Osteocyte (in vitro differentiated cells): ENCODE measurements at places on chromosomes 16 and 17. TPM values are rescaled to one million over a fixed set of nuclear protein-coding genes. Genes with fewer than 3 reads are reported as not detected.
A peak's percentile ranks its signal among the peaks of the same experiment; 100 is the strongest.

- no peak overlapping the region for H3K4me3 ChIP-seq
- DNase-seq, result no peak
- peaks cover 40% of the 10 kb centered on the region for H3K4me1 ChIP-seq
- peaks cover 7% of the 10 kb centered on the region for H3K36me3 ChIP-seq
Measured at GRCh38 chr16:11090232-11090631, 145.9 kb downstream of the CLEC16A start.

DNA sequence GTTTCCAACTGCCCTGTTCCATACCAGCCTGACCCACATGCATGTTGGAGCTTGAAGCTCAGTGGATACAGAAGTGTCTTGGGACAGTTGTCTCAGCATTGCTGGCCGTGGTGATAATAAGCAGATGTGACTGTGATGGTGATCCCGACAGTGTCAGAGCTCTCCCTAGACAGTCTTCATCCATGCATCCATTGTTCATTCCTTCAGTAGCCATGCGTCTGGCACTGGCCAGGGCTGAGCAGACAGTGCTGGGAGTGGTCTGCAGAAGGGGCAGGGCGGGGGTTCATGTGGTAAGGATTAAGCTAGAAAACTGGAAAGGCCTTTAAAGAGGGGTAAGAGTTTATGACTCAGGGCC lies 68.1 kb downstream of the GNAO1 start:
- no peak overlapping the region for H3K4me3 ChIP-seq
- peaks cover 19% of the 10 kb centered on the region for H3K27me3 ChIP-seq

Gene ACSM2A
- total RNA-seq, result not detected in 2 replicates

GRCh38 chr17:8746501-8747236 lies 2.0 kb upstream of the CCDC42 start:
- H3K4me1 ChIP-seq, result peaks cover 8% of the 10 kb centered on the region
- no peaks in the 10 kb centered on the region for H3K36me3 ChIP-seq
- H3K27ac ChIP-seq, result no peak overlapping the region
- no peak for DNase-seq

DNA sequence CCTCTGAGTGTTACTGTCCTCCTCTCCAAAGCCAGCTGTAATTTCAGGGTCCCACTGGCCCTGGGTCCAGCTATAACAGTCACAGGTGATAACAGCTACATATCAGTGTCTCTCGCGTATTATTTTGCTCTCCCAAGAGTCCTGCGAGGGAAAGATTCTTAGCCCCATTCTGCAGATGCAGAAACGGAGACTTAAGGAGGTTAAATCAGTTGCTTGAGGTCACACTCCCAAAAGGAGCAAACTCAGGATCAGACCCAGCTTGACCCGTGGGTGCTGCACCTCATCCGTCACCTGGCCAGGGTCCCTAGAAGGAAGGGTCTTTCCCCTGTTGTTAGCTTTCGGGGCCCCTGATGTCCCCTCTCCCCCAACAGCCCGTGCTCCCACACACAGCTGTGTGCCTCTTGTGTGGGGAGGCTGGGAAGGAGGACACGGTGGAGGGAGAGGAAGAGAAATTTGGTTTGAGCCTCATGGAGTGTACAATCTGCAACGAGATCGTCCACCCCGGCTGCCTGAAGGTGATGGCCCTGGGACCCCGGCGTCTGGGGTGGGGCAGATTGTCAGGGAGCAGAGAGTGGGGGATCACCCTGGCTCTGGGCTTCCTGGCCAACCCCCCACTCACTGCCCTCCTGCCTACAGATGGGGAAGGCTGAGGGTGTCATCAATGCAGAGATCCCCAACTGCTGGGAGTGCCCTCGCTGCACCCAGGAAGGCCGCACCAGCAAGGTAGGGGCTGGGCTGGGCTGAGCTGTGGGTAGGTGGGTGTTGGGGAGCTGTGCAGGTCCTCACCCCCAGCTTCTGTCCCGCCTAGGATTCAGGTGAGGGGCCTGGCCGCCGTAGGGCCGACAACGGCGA lies 3.8 kb downstream of the FBXL19 start:
- no peaks in the 10 kb centered on the region for H3K27me3 ChIP-seq
- no peak overlapping the region for H3K27ac ChIP-seq
- peaks cover 10% of the 10 kb centered on the region for H3K36me3 ChIP-seq
- H3K4me1 ChIP-seq, result peaks cover 10% of the 10 kb centered on the region
- DNase-seq, result no peak
- H3K4me3 ChIP-seq, result no peak overlapping the region

GRCh38 chr16:17589898-17590297 lies 119.1 kb upstream of the XYLT1 start:
- no peak overlapping the region for H3K4me3 ChIP-seq
- no peaks in the 10 kb centered on the region for H3K27me3 ChIP-seq
- no peak overlapping the region for H3K27ac ChIP-seq
- no peak for DNase-seq
- no peaks in the 10 kb centered on the region for H3K4me1 ChIP-seq

DNA sequence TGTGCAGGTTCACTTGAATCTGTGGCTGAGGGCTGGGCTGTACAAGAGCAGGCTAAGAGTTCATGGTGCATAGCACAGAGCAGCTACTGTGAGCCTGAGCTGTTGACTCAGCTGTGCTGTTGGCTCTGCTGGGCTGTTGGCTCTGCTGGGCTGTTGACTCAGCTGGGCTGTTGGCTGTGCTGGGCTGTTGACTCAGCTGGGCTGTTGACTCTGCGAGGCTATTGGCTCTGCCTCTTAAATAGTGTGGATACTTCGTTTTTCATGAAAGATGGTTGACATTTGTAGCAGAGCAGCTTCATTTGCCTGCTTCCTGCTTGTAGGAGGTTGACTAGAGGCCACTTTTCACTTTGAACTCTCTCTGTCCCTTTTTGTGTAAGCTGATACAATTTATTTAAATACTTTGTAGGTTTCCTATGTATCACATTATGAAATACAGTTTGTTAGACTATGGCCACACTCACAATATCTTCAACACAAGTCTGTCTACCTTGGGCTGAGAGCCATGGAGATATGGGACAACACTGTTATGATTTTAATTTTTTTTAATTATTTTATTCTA lies 40.3 kb upstream of the CCNF start:
- peaks cover 3% of the 10 kb centered on the region for H3K36me3 ChIP-seq
- DNase-seq, result no peak

- no peak for DNase-seq
- H3K27me3 ChIP-seq, result peaks cover 8% of the 10 kb centered on the region
- H3K4me1 ChIP-seq, result no peaks in the 10 kb centered on the region
- H3K4me3 ChIP-seq, result no peak overlapping the region
- no peak overlapping the region for H3K27ac ChIP-seq
Measured at GRCh38 chr17:79504181-79504605, 106.7 kb downstream of the RBFOX3 start.

DNA sequence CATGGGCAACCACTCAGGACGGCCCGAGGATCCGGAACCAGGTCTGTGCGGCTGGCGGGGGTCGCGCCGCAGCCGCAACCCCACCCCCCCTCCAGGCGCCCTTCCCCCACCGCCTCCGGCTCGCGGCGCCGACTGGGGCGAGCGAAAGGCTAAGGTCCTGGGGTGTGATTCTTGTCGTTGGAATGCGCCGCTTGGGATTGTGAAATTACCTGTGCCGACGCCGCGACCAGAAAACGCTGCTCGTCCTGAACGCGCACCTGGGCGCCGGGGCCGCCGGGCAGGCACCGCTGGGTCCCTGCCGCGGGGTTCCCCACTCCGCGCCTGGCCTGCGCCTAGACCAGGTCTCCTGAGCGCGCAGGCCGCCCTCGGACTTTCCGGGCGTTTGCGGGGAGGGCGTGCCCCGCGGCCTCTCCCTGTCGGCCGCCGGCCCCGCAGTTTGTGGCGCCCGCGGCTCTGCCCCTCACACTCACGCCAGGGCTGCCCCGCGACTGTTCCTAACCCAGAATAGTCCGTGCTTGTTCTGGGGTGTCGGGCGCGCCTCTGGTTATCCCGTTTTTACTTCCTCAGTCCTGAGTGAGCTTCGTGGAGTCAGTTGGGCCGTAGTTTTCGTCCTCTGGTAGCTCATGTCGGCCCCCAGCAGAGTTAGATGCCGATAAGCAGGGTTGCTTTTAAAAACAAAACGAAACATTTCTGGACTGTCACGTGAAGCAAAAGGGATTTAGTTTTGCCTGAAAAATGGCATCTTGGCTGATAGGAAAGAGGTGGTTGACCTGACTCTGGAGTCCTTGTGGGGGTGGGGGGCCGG lies 147.2 kb downstream of the SPECC1 start:
- peaks cover 10% of the 10 kb centered on the region for H3K4me1 ChIP-seq
- DNase-seq, result peak; percentile 82
- H3K36me3 ChIP-seq, result peaks cover 2% of the 10 kb centered on the region
- H3K27me3 ChIP-seq, result peaks cover 8% of the 10 kb centered on the region
- H3K27ac ChIP-seq, result no peak overlapping the region

- H3K4me1 ChIP-seq, result peaks cover 16% of the 10 kb centered on the region
- peaks cover 97% of the 10 kb centered on the region for H3K27me3 ChIP-seq
- no peak overlapping the region for H3K4me3 ChIP-seq
- DNase-seq, result no peak
Measured at GRCh38 chr17:48587276-48588073, 2.6 kb downstream of the HOXB3 start.

- H3K27ac ChIP-seq, result no peak overlapping the region
- peaks cover 6% of the 10 kb centered on the region for H3K4me1 ChIP-seq
- H3K27me3 ChIP-seq, result no peaks in the 10 kb centered on the region
- H3K36me3 ChIP-seq, result peaks cover 13% of the 10 kb centered on the region
- H3K4me3 ChIP-seq, result no peak overlapping the region
- DNase-seq, result no peak
Measured at GRCh38 chr16:15466886-15467781, 32.7 kb downstream of the BMERB1 start.

Gene MYH1
- not detected in 2 replicates for total RNA-seq

GRCh38 chr17:39800540-39800939 lies 62.8 kb downstream of the GRB7 start:
- no peak overlapping the region for H3K27ac ChIP-seq
- peaks cover 50% of the 10 kb centered on the region for H3K27me3 ChIP-seq
- no peaks in the 10 kb centered on the region for H3K36me3 ChIP-seq
- no peak for DNase-seq
- H3K4me3 ChIP-seq, result no peak overlapping the region

- DNase-seq, result no peak
- no peak overlapping the region for H3K4me3 ChIP-seq
- peaks cover 17% of the 10 kb centered on the region for H3K4me1 ChIP-seq
- H3K27ac ChIP-seq, result no peak overlapping the region
- no peaks in the 10 kb centered on the region for H3K36me3 ChIP-seq
Measured at GRCh38 chr17:61291451-61292285, 108.0 kb upstream of the TBX2 start.
